ENCODE measurements at places on chromosomes 3 and 15.

- peak; percentile 53 for DNase-seq
Observed at GRCh38 chr3:87082796-87083440, 92.0 kb upstream of the VGLL3 start.

DNA sequence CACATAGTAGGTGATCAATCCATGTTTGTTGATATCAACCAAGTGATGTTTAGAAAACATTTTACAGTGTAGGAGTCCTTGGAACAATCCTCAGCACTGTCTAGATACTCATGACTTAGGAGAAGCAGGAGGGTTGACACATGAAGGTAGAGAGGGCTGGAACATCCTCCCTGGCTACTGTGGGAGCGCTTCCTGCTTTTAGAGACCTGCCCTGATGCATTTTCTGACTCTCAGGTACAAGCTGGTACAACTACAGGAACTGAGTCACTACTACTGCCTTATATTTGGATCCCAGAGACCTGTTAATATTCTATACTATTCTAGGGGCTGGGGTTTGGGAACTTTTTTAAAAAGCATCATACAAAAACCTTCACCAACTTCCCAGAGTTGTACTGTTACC is 20.1 kb downstream of the GPR156 start:
- no peak for DNase-seq

- no peak for DNase-seq
Observed at GRCh38 chr3:50226888-50227389, 9.1 kb upstream of the GNAI2 start.

GRCh38 chr15:83587091-83587490 is 66.8 kb upstream of the ADAMTSL3 start:
- DNase-seq = no peak

- no peak for DNase-seq
Observed at GRCh38 chr3:10392244-10392643, 71.3 kb upstream of the SEC13 start.

GRCh38 chr3:144085964-144086363 is 114.3 kb downstream of the DIPK2A start:
- DNase-seq = peak; percentile 33

- DNase-seq = no peak
Observed at GRCh38 chr3:141409940-141410241, 41.6 kb downstream of the ZBTB38 start.

DNA sequence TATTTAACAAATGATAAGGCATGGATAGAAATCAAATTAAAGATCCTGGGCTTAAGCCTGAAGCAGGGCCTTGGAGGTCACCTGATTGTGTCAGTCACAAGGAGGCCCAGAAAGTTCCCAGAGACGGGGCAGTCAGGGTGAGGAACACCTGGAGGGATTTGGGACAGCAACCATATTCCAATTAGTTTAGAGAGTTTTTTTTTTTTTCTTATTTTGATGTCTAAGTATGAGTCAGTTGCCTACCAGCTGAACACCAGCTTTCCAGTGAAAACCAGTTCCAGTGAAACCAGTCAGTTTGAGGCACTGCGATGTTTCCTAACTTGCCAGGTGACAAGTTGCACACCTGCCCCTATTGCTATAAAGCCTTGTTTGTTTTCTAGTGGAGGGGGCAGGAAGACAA is 350.7 kb upstream of the AZI2 start:
- DNase-seq = no peak

- no peak for DNase-seq
Observed at GRCh38 chr3:37892927-37893600, 31.4 kb downstream of the CTDSPL start.

DNA sequence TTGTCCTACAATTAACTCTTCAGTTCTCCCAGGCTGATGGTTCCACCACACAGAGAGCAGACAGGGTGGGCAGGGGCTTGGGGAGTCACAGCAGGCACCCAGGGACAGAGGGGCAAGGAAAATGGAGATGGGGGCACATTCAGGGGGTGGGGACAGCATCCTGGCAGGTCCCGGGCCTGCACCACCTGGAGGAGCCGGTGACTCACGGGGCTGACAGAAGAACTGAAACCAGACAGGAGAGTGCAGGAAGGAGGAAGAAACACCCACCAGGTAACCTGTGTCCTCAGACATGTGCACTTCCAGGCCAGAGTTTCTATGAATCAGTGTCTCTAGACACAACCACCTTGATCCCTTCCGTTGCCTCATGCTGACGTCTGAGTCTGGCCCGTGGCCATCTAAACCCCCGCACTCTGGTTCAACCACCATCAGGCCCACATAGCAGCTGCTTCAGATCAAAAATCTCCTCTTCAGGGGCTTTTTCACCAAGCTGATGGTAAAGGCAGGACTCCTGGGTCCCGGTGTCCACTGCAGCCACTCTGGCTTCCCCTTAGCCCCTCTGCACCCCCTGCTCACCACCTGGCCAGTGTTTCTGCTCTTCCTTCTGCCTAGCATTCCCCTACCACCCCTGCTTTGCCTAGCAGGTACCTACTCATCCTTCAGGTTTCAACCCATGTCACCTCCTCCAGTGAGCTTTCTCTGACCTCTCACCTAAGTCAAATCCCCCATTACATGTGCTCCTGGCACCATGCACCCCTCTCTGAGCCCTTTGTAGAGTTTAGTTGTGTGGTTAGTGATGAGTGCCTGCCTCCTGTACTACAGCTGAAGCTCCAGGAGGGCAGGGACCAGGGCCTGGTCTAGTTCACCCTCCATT is 16.5 kb upstream of the CYP11A1 start:
- DNase-seq = no peak

DNA sequence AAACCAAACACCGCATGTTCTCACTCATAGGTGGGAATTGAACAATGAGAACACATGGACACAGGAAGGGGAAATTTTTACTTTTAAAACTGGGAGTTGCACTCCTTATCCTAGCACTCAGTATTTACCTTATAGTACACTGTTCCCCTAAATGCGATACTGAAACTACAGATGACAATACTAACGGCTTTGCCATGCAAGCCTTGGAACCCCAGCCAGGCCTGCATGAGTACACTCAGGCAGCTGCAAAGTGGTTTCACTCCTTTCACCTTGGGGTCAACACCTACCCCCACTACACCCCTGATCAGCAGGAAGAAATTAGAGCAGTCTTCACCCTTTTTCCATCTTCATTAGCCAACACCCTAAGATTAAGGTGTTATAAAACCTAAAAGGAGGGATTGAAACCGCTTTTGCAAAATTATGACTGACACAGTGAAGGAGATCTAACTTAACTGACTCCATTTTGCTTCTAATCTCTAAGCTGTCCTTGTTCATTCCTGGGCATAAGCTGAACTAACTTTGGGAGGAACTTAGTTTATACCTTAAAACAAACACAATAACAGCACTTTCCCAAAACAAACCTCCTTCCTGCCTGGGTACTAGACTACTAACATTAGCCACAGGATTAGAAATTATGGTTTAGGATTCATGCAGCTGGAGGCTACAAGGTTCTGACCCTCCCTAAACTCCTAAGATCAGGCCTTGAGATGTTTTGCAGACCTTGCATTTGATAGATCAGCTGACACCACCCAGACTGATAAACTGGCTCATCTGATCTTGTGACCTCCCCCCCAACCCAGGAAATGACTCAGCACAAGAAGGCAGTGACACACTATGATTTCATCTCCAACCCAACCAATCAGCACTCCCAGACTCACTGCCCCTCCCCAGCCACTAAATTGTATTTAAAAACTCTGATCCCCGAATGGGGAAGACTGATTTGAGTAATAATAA is 452.1 kb upstream of the PPP2R3A start:
- DNase-seq = peak; percentile 15

DNA sequence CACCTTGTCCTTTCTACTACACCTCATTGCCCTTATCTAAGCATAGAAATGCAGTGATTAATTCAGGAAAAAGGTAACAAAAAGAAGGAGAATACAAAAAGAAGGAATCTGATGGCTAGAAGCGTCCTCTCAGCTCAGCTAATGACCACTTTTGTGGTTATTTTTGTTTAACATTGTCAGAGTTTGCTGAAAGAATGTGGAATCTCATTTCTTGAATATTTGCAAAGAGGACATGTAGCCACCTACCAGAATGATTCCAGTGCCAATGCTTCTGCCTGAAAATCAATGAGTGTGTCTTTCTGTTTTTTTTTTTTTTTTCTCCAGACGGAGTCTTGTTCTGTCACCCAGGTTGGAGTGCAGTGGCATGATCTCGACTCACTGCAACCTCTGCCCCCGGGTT is 24.5 kb downstream of the NANOGP8 start:
- DNase-seq = no peak

GRCh38 chr3:64345371-64345770 is 120.1 kb upstream of the PRICKLE2 start:
- DNase-seq = peak; percentile 85

DNA sequence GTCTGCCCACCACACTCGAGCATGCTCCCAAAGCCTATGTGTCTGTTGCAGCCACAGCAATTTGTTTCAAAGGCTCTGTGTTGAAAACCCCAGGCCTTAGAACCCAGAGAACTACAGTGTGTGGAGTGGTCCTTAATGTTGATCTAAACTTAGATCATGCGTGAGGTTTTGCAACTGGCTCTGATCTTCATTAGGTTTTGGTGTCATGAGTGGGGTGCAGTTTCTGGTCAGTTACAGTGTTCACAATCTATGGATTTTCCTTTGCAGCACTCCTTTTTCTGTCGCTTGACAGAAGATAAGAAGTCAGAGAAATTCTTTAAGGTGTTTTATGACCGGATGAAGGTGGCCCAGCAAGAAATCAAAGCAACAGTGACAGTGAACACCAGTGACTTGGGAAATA is 213.0 kb upstream of the BHLHE40 start:
- no peak for DNase-seq

DNA sequence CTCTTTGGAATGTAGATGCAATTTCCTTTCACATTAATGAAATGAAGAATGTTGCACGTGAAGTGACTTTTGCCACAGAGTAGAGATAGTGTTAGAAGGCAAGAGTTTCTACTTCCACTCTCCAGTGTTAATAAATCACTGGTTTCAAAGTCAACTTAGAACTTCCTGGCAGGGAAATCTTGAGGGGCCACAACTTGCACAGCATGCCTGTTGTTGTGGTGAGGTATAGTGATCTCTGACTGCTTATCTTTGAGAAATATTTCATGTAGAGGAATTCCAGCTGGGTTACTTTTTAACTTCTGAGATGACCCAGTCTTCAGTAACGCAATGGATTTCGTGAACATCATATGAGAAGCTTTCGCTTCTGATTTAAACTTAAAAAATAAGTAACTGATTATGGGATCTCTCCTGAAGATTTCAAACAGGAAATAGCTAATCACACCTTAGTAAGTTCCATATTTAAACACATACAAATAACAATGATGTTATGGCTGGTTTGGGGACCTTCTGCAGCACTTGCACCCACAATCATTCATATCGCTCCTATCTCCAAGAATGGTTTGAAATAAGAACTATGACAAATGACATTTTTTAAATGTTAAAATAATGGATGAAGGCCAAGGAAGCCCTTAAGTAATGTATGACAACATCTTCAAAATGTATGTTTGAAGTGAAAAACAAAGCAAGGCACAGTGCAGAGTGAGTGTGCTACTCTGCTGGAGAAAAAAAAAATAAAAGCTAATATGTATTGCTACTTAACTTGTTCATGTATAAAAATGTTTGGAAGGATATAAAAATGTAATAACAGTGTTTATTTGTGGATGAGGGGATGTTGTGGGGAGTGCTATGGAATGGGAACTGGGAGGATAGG is 726.5 kb upstream of the NECTIN3 start:
- DNase-seq = no peak

GRCh38 chr3:20245781-20246180 is 59.8 kb upstream of the SGO1 start:
- DNase-seq = no peak

DNA sequence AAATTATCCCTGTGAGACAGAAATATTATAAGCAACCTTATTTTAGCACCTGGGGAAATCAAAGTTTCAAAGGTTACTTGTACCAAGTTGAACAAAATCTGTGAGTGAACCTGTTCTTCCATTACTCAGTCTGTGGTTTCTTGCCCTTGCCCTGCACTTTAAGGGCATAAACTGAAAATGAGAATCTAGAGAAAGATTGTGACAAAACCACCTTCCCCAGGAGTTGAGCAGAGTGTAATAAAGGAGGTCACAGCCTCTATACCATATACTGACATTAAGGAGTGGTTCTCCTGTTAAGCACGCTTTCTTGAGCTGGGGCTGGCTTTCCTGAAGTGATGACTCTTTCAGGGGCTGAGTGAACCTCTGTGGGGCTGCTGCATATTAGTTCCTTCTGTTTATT is 143.4 kb downstream of the PDCD6IP start:
- DNase-seq = no peak

GRCh38 chr3:155326901-155327300 is 33.4 kb upstream of the STRIT1 start:
- DNase-seq = no peak

GRCh38 chr15:43854801-43855200 is 28.0 kb downstream of the WDR76 start:
- no peak for DNase-seq

- DNase-seq = peak; percentile 62
Observed at GRCh38 chr3:174287705-174288104, 571.4 kb upstream of the NAALADL2 start.

DNA sequence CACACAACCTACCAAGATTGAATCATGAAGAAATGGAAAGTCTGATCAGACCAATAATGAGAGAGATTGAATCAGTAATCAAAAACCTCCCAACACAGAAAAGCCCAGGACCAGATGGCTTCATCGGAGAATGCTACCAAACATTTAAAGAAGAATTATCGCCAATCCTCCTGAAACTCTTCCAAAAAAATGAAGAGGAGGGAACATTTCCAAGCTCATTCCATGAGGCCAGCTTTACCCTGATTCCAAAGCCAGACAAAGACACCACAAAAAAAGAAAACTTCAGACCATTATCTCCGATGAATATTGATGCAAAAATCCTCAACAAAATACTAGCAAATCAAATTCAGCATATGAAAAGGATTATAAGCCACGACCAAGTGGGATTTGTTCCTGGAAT is 94.1 kb downstream of the SENP2 start:
- DNase-seq = peak; percentile 29

DNA sequence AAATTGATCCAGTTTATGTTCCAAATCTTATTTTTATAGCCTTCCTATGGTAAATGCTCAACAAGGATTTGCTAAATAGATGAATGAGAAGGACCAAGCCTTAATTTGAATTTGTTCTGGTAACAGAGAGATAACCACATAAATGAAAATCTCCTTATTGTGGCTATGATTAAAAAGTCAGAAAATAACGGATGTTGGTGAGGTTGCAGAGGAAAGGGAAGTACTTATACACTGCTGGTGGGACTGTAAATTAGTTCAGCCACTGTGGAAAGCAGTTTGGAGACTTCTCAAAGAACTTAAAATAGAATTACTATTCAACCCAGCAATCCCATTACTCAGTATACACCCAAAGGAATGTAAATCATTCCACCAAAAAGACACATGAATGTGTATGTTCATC is 26.2 kb downstream of the AAGAB start:
- no peak for DNase-seq

GRCh38 chr3:48504051-48504946 is at the start of gene SHISA5:
SHISA5 (minus strand) TSS chr3:48504174; CDS start chr3:48504094, 80 bp downstream.
- peak; percentile 32 for DNase-seq

GRCh38 chr15:93210995-93211394 is 122.0 kb upstream of the RGMA start:
- DNase-seq = no peak

DNA sequence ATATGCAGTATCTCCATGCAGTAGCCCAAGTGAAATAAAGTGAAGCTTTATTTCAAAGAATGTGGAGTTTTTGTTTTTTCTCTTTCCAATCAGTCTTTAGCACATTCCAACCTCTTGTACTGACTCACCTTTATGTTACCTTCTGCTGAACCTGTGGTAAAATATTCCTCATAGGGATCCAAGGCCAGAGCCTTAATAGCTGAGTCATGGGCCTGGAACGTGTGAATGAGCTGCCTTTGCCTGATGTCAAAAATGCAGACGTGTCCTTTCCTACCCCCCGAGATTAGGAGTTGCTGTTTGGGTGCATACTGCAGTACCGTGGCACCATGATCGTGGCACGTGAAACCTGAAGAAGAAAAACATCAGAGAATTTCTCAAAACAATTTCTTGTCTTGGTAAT is 108.5 kb downstream of the GLDN start:
- DNase-seq = no peak

All from fibroblast of skin of left quadriceps (primary cell).